ENCODE measurements at places on chromosomes 5 and 9.

- no peak for DNase-seq
Observed at GRCh38 chr9:87950765-87951488, 23.4 kb downstream of the CDK20 start.

- DNase-seq = no peak
Observed at GRCh38 chr5:159678657-159679392, 237.5 kb upstream of the ADRA1B start.

DNA sequence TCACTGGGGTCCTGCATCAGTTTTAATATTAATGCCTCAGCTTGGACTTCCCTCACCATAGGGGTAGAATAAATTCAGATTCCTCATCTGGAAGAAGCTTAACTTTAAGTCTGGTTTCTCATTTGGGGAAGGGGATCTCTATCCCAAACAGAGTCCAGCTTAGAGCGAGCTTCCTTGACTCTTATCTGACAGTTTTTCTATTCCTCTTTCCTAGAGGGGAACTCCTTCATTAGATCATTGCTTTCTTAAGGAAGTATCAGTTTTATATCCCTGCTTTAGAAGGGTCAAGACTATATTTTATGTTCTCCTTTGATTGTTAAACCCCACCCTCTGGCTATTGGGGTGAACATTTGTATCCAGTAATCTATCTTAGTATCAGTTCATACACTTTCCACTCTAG lies 24.2 kb upstream of the CDC42SE2 start:
- DNase-seq = no peak

GRCh38 chr5:60487885-60488442 lies 212.0 kb downstream of the DEPDC1B start:
- DNase-seq = no peak

GRCh38 chr5:94209774-94210355 lies 408.5 kb downstream of the KIAA0825 start:
- DNase-seq = no peak

DNA sequence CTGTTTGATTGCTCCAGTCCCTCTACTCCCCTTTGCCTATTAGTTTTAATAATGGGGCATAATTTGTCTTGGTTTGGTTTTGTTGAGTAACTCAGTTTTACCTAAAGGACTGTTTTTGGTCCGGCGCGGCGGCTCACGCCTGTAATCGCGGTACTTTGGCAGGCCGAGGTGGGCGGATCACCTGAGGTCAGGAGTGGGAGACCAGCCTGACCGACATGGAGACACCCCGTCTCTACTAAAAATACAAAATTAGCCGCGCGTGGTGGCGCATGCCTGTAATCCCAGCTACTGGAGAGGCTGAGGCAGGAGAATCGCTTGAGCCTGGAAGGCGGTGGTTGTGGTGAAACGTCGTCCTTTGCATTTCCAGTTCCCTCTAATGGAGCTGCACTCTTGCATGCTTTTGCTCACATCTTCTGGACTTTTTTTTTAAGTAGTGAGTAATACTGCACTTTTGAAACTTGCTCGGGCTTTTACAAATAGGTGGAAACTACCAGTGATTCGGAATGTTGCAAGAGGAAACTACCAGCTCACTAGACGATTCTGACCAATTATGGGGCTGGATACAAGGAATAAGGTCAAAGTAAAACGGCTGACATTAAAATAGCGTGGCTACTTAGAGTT lies 721 bp upstream of the MAML1 start:
- DNase-seq = peak; percentile 6

- DNase-seq = peak; percentile 89
Observed at GRCh38 chr9:97411789-97412625, at the start of gene TDRD7. Gene TDRD7 (plus strand): TSS chr9:97412096. CDS start chr9:97428466, 16,370 bp downstream.

DNA sequence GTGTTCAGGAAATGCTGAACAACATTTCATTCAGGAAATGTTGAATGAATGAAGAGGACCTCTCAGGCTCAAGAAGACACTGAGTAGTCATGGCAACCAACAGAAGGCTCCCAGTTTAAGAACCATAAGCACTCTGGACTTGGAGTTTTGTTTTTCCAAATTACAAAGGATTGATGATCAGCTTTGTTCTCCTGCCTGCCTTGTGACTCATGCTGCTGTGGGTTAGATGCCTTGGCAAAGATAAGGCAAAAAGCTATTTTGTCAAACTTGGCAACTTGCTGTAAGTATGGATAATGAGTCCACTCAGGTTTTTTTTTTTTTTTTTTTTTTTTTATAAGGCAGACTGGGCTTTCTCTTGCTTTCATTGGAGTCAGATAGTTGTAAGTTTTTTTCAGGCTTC lies 365.0 kb downstream of the TMEM232 start:
- no peak for DNase-seq

- DNase-seq = no peak
Observed at GRCh38 chr9:9483175-9483574, 1129.6 kb downstream of the PTPRD start.

DNA sequence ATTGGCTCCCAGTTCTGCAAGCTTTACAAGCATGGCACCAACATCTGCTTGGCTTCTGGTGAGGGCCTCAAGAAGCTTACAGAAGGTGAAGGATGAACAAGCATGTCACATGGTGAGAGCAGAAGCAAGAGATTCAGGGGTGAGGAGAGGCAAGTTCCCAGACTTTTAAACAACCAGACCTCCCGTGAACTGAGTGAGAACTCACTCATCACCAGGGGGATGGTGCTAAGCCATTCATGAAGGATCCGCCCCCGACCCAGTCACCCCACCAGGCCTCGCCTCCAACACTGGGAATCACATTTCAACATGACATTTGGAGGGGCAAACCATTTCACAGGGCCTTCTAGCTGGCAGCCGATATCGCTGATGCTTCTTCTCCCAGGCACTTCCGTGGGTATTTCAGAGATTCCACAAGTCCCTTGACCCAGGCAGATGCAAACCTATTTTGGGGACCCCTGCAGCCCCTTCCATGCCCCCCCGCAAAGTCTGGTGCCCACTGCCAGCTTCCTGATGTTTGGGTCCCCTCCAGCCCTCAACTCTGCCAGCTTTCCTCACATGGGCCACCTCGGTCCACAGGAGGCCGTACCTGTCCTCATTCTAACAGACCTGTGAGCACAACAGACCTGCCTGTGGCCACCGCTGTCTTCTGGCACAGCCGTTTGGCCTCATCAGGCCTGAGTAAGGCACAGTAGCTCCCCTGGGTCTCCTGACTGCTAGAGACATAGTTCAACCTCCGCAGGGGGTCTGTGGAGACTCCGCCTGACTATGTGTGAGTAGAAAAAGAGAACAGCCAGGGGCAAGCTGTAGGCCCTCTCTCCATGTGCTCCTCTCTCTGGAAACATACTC lies 60.7 kb upstream of the ANGPTL2 start:
- no peak for DNase-seq

GRCh38 chr5:8291641-8292040 lies 422.7 kb downstream of the MTRR start:
- no peak for DNase-seq

DNA sequence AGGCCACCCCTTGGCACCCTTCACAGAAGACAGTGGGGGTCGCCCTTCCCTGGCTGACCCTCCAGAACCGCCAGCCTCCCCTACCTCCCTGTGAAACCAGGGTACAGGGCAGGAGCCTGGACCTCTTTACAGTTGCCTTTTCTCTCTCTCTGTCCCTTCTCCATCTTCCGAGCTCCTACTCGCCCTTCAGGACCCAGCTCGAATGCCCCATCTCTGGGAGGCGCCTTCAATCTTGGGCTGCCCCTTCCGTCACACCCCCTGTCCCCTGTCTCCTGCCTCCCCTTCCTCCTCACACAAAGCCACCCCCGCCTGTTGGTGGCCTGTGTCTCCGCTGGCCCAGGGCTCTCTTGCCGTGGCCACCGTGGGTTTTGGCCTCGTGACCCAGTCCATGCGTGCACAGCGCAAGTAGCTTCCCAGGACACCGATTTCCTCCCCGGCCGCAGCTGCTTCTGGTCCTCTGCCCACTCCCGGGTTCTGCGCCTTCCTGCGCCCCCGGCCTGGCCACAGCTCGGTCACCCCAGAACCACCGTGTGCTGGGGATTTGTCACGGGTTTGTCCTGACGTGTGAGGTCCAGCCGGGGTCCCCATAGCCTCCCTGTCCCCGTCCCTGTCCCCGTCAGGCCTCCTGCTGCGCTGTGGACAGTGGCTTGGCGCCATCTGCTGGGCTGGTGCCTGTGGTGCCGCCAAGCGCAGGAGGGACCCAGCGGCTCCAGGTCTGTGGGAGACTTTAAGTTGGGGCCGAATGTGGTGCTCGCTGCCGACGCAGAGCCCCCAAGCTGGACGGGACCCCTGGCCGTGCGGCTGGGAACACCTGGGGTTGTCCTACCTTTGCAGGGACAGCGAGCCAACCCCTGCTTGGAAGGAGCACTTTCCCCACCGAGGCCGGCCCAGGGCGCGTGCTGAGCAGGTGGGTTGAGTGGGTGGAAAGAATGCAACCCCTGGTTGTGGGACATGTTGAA lies 4.0 kb upstream of the TMEM250 start:
- DNase-seq = peak; percentile 79

DNA sequence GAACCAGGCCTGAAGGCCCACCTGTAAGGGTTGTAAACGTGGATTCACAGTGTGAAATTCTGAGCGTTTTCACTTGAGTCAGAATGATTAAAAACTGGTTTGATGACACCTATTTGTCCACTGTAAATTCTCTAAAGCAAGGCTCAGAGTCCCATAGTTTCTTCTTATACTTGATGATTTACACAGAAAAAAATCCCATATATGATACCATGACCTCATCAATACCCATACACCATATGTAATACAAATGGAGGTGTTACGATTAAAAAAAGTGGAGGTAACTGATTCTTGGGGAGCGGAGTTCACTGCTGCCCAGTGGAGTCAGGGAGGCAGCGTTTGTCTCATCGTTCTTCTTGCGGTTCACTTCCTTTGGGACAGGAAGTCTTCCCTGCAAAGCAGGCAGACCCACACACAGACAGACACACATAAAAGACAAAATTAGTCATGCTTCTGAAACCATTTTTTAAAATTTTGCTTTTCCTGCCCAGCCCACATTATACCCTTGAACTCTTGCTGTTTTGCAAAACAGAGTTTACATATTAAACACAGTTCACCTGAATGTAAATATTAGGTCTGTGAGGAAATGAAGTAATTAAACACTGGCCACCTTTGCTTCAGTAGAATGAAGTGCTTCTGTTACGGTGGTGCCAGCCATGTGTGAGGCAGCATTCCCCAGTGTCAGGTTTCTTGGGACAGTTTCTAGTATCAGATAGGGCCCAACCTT lies 26.2 kb downstream of the NREP start:
- DNase-seq = no peak

- DNase-seq = no peak
Observed at GRCh38 chr9:116497095-116497890, 189.8 kb upstream of the TRIM32 start.

DNA sequence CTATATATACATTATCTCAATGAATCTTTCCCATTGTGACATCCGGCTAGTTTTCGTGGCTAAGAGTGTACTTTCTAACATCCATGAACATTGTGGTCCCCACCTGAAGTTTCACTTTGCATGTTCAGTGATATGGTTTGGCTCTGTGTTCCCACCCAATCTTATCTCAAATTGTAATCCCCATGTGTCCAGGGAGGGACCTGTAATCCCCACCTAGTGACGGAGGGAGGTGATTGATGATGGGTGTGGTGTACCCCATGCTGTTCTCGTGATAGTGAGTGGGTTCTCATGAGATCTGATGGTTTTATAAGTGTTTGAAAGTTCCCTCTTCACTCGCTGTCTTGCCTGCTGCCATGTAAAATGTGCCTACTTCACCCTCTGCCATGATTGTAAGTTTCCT lies 28.1 kb downstream of the MRPL22 start:
- no peak for DNase-seq

DNA sequence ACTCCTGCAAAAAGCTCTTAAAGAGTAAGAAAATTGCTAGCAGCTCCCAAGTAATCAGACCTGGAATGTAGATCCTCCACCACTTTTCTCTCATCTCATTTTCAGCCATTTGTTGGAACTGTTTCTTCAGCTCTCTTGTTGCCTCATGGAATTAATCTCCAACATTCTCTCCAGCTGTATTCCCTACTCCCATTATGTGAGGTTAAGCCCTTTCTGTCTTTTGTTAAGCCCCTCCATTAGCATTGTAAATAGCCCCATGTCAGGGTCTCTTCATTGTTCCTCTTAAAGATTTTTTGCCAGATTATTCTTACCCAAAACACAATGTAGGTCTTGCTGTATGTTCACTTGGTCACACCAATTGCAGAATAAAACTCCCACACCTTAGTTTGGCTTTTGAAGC lies 119.8 kb downstream of the PLPPR1 start:
- no peak for DNase-seq

DNA sequence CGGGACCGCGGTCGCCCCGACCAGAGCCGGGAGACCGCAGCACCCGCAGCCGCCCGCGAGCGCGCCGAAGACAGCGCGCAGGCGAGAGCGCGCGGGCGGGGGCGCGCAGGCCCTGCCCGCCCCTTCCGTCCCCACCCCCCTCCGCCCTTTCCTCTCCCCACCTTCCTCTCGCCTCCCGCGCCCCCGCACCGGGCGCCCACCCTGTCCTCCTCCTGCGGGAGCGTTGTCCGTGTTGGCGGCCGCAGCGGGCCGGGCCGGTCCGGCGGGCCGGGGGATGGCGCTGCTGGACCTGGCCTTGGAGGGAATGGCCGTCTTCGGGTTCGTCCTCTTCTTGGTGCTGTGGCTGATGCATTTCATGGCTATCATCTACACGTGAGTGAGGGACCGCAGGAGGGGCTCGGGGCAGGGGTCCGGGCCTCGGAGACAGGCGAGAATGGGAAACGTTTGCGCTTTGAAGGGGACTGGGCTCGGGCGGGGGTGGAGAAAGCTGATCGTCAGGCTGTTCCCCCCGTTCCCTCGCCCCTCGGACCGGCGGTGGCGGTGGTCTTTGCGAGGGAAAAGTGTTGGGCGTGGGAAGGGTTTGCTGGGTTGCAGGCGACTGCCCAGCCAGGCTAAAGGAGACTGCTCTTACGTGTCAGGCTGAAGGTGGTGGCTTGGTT lies 457 bp downstream of the UGCG start:
- peak; percentile 46 for DNase-seq

DNA sequence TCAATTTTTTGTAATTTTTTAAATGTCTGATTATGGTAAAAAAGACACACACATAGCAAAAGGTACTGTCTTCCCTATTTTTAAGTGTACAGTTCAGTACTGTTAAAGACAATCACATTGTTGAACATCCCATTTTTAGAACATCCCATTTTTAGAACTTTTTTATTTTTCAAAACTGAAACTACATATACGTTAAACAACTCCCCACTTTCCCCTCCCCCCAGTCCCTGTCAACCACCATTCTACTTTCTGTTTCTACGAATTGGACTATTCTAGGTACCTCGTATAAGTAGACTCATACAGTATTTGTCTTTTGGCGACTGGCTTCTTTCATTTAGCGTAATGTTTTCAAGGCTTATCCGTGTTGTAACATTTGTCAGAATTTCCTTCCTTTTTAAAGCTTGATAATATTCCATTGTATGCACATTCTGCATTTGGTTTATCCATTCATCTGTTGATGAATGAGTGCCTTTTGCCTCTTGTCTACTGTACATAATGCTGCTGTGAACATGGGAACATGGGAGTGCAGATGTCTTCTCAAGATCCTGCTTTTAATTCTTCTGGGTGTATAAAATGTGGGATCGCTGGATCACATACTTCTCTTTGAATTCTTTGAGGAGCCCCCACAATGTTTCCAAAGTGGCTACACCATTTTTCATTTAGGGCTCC lies 154.0 kb downstream of the PIK3R1 start:
- DNase-seq = no peak

- DNase-seq = no peak
Observed at GRCh38 chr9:117104206-117104605, 310.7 kb downstream of the ASTN2 start.

Measured in endothelial cell (in vitro differentiated cells).